Gastrocnemius medialis (tissue), 4 donors: ENCODE measurements at places on chromosomes 12 and 14. TPM values are rescaled to one million over a fixed set of nuclear protein-coding genes. Genes with fewer than 3 reads are reported as not detected.

Gene POU6F1
- total RNA-seq, result 9.4 TPM

Gene MAGOHB
- total RNA-seq, result 2.5 TPM

Gene HCAR2
- not detected for total RNA-seq

Gene LRP10
- total RNA-seq, result 67.3 TPM

Gene OTX2
- total RNA-seq, result not detected

Gene TMEM116
- 2.8 TPM for total RNA-seq

Gene CPNE6
- not detected for total RNA-seq

Gene SLC6A12
- not detected for total RNA-seq

Gene COQ10A
- 77.6 TPM for total RNA-seq

Gene STXBP6
- 4.9 TPM for total RNA-seq

Gene IPO8
- 38.3 TPM for total RNA-seq
